ENCODE measurements at places on chromosomes 16 and 17. TPM values are rescaled to one million over a fixed set of nuclear protein-coding genes. Genes with fewer than 3 reads are reported as not detected.
A peak's percentile ranks its signal among the peaks of the same experiment; 100 is the strongest.

DNA sequence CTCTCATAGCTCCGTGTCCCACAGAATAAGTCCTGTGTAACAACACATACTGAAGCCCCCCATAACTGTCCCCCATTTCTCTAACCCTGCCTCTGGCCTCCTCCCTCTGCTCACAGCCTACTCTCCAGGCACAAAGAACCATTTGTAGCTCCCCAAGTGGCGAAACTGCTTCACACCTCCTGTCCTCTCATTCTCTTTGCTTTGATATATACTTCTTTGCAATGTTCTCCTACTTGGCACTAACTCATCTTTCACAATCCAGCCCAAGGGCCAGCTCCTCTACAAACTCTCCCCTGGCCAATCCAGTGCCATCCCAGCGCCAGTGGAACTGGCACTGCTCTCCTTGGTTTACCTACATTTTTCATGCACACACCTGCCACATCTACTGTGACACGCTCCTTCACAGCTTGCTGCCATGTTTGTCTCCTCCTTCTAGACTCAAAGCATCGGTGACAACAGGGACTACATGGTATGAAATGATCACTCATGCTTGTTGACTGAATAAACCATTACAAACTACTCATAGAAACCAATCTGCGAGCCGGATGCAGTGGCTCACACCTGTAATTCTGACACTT is 12.8 kb downstream of the CYTH1 start:
- no peaks in the 10 kb centered on the region for H3K36me3 ChIP-seq
- H3K4me1 ChIP-seq, result peaks cover 12% of the 10 kb centered on the region
- H3K27me3 ChIP-seq, result no peaks in the 10 kb centered on the region

DNA sequence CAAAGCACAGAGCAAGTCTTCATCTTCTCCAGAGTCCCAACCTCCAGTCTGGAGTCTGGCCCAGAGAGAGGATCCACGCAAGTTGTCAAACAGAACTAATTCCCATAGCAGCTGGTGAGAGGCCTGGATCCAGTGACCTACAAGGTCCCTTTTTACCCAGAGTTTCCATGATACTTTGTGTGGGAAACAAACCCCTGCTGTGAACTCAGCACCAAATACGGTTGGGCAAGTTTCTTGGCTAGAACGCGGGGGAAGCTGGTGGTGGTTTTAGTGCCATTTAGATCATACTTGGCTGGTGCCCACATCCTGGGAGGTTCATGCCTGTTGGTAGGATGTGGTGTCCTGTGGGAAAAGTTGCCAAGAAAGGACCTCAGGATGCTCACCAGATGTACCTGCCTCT is 18.1 kb downstream of the TMC7 start:
- no peaks in the 10 kb centered on the region for H3K36me3 ChIP-seq
- H3K27me3 ChIP-seq, result no peaks in the 10 kb centered on the region

- no peak overlapping the region for H3K4me3 ChIP-seq
- H3K27me3 ChIP-seq, result no peaks in the 10 kb centered on the region
- H3K36me3 ChIP-seq, result no peaks in the 10 kb centered on the region
- DNase-seq, result no peak
- peaks cover 11% of the 10 kb centered on the region for H3K4me1 ChIP-seq
These were observed 67.9 kb downstream of the FTO start for GRCh38 chr16:53771655-53772497.

GRCh38 chr17:8387914-8388651 is 5.1 kb upstream of the RPL26 start:
- no peaks in the 10 kb centered on the region for H3K27me3 ChIP-seq
- H3K27ac ChIP-seq, result no peak overlapping the region
- no peak overlapping the region for H3K4me3 ChIP-seq
- H3K36me3 ChIP-seq, result no peaks in the 10 kb centered on the region
- no peaks in the 10 kb centered on the region for H3K4me1 ChIP-seq

DNA sequence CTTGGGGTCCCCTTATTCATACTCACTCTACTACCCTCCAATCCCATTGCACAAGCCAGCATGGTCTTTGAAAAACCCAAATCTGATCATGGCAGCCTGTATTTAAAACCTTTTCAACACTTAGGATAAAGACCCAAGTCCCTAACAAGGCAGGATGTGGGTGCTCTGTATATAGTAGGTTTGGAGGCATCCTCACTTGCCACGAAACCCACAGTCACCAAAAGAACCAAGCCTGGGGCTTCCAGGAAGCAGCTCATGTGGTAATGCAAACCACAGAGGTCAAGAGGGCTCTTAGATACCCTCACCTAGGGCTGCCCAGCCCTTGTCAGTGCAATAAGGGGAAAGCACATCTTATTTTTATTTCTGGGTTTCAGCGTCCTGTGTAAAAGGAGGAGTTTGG is 218.6 kb upstream of the ASIC2 start:
- H3K27ac ChIP-seq, result no peak overlapping the region
- no peaks in the 10 kb centered on the region for H3K36me3 ChIP-seq
- no peaks in the 10 kb centered on the region for H3K4me1 ChIP-seq
- no peak for DNase-seq
- H3K27me3 ChIP-seq, result no peaks in the 10 kb centered on the region

GRCh38 chr16:30953511-30954124 is 3.9 kb upstream of the SETD1A start:
- DNase-seq, result peak; percentile 79
- H3K4me3 ChIP-seq, result no peak overlapping the region
- H3K27ac ChIP-seq, result no peak overlapping the region
- H3K4me1 ChIP-seq, result peaks cover 2% of the 10 kb centered on the region

DNA sequence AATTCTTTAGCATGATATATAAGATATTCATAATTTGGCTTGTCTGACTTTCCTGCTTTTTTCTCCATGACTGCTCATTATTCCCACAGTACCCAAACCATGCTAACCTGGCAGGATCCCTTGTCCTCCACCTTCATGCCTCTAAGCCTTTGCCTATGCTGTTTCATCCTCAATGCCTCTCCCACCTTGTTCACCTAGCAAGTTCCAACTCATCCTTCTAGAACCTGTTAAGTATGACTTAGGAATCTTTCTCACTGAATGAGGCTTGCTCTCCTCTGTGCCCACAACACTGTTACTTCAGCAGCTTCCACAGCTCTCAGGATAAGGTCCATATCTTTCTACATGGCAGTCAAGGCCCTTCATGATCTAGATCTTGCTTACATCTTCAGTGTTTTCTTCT is 34.0 kb downstream of the CA10 start:
- H3K4me1 ChIP-seq, result no peaks in the 10 kb centered on the region
- no peak overlapping the region for H3K4me3 ChIP-seq
- H3K27me3 ChIP-seq, result no peaks in the 10 kb centered on the region
- no peak for DNase-seq
- no peak overlapping the region for H3K27ac ChIP-seq

GRCh38 chr17:57605675-57606105 is 139.4 kb downstream of the CCDC182 start:
- H3K36me3 ChIP-seq, result no peaks in the 10 kb centered on the region
- no peak for DNase-seq
- H3K4me3 ChIP-seq, result peak overlapping the region; percentile 13
- peaks cover 29% of the 10 kb centered on the region for H3K4me1 ChIP-seq

DNA sequence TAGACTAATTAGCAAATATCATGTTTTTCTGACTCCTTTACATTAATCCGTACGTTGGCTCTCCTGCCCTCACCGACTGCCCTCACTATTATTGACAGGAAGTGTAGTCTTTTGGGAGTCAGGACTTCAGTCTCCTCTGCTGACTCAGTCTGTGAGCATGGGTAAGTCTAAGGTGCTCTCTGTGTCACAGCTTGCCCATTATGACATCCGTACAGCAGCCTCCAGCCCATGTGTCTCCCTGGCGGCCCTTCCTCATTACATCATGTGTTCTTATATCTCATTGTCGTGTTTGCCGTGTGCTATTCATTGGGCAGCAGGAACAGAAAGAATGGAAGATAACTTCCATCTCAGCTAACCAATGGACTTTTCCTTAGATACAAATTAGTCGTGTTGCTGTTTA is 77.5 kb downstream of the MRTFB start:
- no peak for DNase-seq
- H3K4me3 ChIP-seq, result no peak overlapping the region
- no peaks in the 10 kb centered on the region for H3K4me1 ChIP-seq

DNA sequence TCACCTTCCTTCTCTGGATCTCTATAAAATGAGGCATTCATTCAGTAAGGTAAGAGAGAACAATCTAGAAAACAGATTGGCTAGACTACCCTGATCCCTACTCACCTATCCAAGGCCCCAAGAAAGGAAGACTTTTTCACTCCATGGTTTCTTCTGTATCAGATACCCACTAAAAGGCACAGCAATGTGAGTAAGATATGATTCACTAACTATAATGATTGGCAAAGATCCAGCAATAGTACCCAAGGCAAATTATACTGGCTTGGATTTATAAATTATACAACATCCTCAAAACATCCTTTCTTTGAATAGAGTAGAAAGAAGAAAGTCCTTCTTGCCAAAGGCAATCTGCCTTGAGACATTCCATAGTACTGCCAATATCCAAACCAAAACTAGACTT is 1432.0 kb upstream of the GOT2 start:
- no peaks in the 10 kb centered on the region for H3K36me3 ChIP-seq
- DNase-seq, result no peak
- no peaks in the 10 kb centered on the region for H3K4me1 ChIP-seq
- no peak overlapping the region for H3K27ac ChIP-seq
- H3K4me3 ChIP-seq, result no peak overlapping the region

DNA sequence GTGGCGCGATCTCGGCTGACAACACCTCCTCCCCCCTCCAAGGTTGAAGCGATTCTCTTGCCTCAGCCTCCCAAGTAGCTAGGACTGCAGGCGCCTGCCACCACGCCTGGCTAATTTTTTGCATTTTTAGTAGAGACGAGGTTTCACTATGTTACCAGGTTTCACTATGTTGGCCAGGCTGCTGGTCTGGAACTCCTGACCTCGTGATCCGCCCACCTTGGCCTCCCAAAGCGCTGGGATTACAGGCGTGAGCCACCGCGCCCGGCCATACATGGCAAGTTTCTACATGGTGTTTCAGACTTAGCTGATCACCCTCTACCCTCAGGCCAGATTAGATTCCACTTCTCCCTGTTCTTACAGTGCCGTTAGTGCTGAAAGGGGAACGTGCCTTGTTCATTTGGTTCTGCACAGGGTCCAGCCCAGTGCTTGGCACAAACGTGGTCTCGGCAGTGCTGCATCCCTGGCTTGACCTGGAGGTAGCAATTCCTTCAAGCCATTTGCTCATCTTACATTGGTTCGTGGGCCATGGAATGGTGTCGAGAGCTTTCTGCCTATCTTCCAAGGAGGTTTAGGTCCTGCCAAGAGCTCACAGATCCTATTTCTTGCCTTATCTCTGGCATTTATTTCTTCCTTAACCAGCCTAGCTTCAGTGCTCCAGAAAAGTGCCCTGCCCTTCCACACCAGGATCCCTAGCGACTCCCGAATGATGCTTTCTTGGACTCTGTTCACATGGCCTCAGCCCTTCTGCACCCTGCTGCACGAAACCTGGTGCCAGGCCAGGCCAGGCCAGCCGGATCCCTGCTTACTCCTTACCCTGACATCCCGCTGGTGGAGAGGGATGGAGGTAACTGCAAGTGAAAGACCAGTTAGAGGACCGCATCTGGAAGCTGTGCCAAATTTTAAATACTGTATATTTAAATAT is 14.8 kb upstream of the AURKB start:
- no peaks in the 10 kb centered on the region for H3K36me3 ChIP-seq
- H3K27me3 ChIP-seq, result no peaks in the 10 kb centered on the region
- no peak for DNase-seq
- peaks cover 5% of the 10 kb centered on the region for H3K4me1 ChIP-seq
- no peak overlapping the region for H3K27ac ChIP-seq
- H3K4me3 ChIP-seq, result no peak overlapping the region

DNA sequence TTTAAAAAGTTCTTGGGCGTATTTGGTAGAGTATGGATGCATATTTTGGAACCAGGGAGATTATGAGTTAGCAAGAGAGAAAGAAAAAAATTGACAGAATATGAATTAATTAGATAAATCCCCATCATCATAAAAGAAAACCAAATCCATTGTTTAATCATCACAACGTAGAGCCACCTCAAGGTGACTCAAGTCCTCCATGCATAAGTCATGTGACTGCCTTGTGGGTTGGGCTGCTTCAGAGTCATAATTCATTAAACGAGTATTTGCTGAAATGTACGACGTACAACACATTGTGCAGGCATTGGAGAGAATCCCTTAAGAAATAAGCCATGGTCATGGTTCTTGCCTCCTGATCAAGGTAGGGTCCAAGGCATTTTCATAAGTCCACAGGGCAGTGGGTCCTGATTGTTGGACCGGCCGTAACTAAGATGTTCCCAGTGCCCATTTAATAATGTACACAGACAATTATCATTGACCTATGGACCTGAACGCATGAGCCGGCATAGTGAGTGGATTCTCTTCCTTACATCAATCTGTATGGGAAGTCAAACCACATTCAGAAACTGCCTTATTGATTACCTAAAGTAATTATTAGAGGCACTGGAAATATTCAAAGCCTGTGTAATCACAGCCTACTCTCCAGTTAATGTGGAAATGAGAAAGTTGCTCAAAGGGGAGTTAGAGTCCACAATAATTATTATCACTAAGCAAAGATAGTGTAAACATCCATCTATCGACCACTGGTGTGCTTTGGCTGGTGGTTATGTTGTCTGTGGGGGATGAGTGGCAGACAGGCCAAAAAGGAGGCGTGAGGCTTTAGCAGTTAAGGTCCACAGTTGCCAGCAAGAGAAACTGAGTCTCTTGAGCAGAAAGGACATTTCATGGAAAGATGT is 165.4 kb downstream of the PITPNC1 start:
- no peak for DNase-seq
- H3K36me3 ChIP-seq, result no peaks in the 10 kb centered on the region
- H3K27ac ChIP-seq, result no peak overlapping the region
- no peaks in the 10 kb centered on the region for H3K27me3 ChIP-seq
- no peak overlapping the region for H3K4me3 ChIP-seq

- H3K27me3 ChIP-seq, result no peaks in the 10 kb centered on the region
- peaks cover 9% of the 10 kb centered on the region for H3K4me1 ChIP-seq
- H3K36me3 ChIP-seq, result no peaks in the 10 kb centered on the region
- DNase-seq, result no peak
- no peak overlapping the region for H3K4me3 ChIP-seq
These were observed 6.8 kb upstream of the ITGAD start for GRCh38 chr16:31386157-31386984.

- no peaks in the 10 kb centered on the region for H3K4me1 ChIP-seq
- no peak overlapping the region for H3K27ac ChIP-seq
- H3K36me3 ChIP-seq, result no peaks in the 10 kb centered on the region
- DNase-seq, result no peak
These were observed 5.5 kb downstream of the USP32 start for GRCh38 chr17:60386147-60387058.

DNA sequence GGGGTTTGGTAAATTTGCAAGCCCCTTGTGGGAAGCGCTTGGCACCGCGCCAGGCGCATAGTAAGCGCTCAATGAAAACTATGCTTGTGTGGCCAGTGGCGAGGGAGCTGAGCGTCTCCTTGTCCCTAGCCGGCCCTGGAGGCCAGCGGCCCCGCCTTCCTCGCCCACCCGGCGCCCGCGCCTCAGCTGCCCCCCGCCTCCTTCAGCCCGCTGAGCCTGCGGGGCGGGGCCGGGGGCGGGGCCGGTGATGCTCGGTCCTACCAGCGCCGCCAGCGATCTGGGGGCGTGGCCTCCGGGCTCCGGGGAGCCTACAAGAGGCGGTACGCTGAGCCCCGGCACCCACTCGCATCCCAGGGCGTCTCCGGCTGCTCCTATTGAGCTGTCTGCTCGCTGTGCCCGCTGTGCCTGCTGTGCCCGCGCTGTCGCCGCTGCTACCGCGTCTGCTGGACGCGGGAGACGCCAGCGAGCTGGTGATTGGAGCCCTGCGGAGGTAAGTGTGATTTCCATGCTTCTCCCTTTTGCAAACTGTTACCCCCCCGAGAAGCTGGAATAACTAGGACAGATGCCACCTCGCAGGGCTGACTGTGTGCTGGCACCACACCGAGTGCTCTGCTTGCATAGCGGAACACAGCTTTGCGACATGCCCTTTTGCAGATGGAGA is at the start of gene CRISPLD2:
CRISPLD2 (plus strand) TSS at position 342 of the 661 bp plus-strand sequence. CDS start 18,511 bp downstream, outside the sequence.
- peak within 1 kb of the TSS; percentile 59 for H3K4me3 ChIP-seq
- H3K36me3 ChIP-seq, result no peaks in the 10 kb centered on the region
- H3K4me1 ChIP-seq, result no peaks in the 10 kb centered on the region
- H3K27me3 ChIP-seq, result no peaks in the 10 kb centered on the region

Gene SLC6A2
- not detected for total RNA-seq

Gene RND2
- total RNA-seq, result 1.7 TPM

Gene SLC13A2
- 583 TPM for total RNA-seq

Measured in Peyer's patch (tissue), 4 donors.